ENCODE measurements at places on chromosomes 1 and 21.

GRCh38 chr1:47435506-47436303 lies 2.1 kb upstream of the FOXD2 start:
- no peak for DNase-seq

DNA sequence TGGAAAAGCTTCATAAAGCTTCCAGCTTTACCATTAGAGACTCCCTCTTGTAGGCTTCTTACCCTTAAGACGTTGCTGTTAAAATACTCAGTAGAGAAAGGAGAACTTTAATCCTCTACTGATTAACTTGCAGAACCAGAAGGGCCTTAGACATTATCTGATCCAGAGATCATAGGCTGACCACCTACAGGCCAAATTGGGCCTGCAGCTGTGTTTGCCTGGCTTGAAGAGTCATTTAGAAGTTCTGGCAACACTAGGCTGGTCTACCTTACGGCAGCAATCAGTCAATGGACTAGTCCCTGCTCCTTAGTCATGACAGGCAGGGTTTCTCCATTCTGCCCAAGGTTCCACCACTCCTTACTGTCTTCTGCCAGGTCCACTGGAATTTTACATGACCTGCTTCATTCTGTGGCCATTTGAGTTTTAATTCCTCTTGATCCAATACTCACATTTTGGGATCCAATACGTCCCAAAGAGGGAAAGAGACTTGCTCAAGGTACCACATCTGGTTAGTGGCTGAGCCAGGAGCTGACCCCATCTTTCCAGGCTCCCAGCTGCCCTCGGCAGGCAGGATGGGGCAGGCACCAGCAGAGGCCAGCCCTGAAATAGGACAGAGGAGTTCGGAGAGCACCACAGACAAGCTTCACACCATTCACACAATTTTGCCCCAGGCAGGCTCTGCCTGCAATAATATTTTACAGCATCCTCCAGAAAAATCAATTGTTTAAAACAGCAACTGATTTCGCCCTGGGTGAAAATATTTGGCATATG lies 96.8 kb downstream of the TNR start:
- DNase-seq, result no peak

GRCh38 chr1:233513431-233513830 lies 100.5 kb upstream of the KCNK1 start:
- DNase-seq, result no peak

DNA sequence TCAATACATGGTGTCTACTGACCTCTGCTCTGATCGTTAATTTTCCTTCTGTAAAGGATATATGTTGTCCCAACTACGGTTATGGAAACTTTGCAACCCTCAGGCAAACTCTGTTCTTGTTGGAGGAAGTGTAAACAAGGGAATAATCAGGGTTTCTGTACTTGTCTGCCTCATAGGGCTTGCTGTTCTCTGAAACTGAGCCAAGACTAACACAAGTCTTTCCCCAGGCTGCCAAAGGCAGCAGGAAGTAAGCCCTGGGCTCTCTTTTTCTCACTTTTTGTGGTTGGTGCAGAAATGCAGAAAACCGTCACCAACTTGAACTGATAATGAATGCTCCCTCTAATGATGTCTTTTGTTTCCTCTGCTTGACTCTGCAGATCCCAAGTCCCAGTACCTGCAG lies 7.6 kb downstream of the CYP4X1 start:
- DNase-seq, result peak; percentile 5

- no peak for DNase-seq
These were observed 131.3 kb downstream of the ZP4 start for GRCh38 chr1:237759377-237759776.

DNA sequence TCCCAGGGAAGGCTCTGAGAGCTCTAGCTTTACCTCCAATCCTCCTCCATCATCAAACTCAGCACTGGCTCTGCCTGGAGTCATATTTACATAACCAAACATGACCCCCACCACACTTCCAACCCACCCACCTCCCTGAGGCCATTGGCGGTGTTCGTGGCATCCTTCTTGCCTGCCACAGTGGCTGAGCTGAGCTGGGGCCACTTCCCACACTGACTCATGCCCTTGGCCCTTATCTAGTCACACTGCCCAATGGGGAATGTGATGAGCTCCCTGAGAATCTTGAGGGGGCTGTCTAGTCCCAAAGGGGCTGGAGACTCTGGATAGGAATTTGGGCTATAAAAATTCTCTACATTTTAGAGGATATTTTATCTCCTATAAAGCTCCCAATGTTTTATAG lies 230.9 kb upstream of the IRF2BP2 start:
- peak; percentile 23 for DNase-seq

DNA sequence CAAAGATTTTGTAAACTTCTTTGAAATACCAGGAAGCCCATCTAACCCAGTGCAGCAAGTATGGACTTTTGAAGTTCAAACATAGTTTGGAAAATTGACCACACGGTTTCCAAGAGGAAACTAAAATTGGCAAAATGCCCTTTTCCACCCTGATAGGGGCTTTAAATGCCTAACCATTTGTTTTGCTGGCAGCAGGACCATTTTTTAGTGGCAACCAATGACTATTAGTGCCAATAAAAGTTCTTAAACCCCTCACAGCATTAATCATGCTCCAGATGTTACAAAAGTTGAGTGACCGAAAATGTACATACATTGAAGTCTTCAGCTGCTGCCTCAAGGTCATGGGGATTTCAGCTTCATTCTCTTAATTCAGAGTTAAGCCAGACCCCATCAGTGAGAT lies 46.4 kb upstream of the ENAH start:
- DNase-seq, result no peak

GRCh38 chr1:101479945-101480344 lies 243.1 kb downstream of the S1PR1 start:
- DNase-seq, result no peak

DNA sequence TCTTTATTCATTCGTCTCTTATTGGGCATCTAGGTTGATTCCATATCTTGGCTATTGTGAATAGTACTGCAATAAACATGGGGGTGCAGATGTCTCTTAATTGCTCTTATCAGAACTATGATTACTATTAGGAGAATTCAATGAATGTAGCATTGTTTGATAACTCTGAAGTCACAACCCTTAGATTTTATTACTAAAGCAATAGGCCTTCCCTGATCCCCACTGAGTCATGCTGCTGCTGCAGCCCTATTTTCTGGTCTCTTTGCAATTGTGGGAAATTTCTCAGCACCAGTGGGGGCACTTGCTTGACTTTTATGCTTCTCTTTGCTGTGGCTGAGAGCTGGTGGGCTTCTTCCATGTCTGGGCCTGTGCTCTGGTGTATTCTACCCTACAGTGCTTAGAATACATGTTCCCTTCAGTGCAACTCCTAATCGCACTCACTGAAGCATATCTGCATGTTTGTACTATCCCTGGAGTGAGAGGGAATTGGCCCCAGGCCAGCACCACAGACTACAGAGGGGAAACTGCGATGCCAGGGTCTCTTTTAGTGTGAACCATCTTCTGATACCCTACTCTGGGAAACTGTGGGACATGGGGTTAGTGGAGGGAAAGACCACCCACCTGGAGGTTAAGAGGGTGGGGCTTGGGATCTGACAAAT lies 52.2 kb upstream of the ROR1 start:
- no peak for DNase-seq

GRCh38 chr1:173112129-173112528 lies 61.4 kb upstream of the TNFSF18 start:
- no peak for DNase-seq

DNA sequence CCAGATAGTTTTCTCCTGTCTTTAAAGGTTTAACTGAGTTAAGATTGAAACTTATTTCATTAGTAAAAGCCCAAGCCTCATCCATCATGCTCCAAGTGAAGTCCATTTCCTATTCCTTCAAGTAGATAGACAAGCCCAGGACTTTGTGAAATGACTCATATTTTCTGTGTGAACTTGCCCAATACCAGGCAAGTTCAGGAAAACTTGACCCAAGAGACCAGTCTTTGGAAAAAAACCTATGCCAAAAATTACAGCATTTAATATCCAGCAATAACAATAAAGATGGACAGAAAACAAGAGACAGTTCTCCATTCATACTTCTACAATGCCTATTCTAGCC lies 405 bp upstream of the RAB29 start:
- DNase-seq, result peak; percentile 63

- no peak for DNase-seq
These were observed 3.5 kb upstream of the LRRC38 start for GRCh38 chr1:13517193-13517812.

GRCh38 chr1:102096162-102096561 lies 99.4 kb upstream of the OLFM3 start:
- no peak for DNase-seq

DNA sequence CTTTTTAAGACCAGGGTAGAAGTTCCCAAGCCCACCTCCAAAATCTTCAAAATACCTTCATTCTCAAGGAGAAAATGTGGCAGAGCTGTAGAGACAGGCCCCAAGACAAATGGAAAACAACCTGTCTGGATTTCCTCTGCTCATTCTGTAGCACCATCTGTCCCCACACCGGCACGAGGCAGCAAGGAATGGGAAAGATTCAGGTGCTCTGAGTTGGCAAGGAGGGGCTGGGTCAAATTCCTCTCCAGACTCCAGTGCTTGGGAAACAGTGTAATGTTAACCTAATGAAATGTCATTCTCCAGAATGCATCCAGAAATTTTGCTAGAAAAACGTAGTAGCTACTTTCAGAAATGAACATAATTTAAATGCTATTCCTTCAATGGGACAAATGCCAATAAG lies 9.3 kb downstream of the PABPC4 start:
- DNase-seq, result no peak

DNA sequence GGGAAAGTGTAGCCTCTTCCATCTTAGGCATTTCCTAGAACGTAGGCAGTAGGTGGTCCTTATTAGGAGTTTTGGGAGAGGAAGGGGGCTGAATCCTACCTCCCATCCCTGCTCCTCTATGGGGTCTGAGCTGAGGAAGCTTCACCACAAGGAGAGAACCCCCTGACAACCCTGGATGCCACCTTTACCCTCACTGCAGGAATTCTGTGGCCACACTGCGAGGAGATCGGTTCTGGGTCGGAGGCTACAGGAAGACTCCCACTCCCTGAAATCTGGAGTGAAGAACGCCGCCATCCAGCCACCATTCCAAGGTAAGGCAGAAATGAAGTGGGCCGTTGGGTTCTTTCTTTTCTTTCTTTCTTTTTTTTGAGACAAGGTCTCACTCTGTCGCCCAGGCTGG lies 1.5 kb downstream of the MX1 start:
- no peak for DNase-seq

- peak; percentile 36 for DNase-seq
These were observed 108.2 kb downstream of the LTN1 start for GRCh38 chr21:28884481-28884880.

DNA sequence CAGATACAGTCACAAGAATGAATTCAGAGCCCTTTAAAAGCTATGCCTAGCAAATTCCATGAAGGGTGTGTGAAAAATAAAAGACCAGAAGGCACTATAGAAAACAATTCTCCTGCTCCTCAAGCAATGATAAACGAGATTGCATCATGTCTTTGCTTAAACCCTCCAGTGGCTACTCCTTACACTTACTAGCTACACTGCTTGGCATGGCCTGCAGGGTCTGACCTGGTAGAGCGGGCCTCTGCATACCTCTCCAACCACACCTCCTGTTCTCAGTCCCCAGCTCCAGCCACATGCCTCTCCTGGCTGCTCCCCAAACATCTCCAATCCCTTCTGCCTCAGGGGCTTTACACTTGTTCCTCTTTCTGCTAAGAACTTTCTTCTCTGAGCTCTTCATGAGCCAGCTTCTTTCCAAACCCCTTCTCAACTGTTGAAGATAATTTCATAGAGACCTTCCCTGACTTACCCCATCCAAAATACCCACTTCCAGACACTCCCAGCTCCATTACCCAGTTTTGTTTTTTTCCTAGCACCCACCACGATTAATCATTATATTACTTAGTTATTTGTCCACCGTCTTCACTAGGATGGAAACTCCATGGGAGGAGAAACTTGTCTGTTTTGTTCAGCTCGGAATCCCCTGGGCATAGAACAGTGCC lies 11.2 kb upstream of the CREG1 start:
- peak; percentile 16 for DNase-seq

- peak; percentile 33 for DNase-seq
These were observed 15.3 kb downstream of the AGPAT3 start for GRCh38 chr21:43880111-43880985.

- DNase-seq, result peak; percentile 33
These were observed 1.2 kb downstream of the TUT4 start for GRCh38 chr1:52551507-52552235.

DNA sequence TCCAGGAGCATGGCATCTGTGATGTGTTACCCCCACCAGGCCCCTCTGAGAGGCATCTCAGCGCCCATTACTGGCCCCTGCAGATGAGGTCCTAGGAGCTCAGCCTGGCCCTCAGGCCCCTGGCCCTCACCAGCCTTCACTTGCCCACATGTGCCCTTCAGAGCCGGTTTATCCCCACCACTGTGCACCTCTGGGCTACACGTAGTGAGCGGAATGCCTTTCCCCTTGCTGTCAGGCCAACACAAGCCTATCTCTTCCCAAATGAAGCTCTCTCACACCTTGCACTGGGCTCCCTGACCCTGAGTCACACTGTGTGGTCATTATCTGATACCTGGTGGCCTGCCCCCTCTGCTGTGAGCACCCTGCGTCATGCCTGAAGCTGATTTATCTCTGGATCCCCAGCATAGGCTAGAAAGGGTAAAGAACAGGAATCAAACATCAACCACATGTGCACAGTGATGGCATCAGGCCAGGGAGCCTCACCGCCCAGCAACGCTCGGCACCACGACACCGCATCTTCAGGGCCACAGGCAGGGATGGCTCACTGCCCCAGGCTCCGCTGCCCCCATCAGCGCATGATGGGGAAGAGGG lies 49.1 kb downstream of the GLIS1 start:
- peak; percentile 18 for DNase-seq

DNA sequence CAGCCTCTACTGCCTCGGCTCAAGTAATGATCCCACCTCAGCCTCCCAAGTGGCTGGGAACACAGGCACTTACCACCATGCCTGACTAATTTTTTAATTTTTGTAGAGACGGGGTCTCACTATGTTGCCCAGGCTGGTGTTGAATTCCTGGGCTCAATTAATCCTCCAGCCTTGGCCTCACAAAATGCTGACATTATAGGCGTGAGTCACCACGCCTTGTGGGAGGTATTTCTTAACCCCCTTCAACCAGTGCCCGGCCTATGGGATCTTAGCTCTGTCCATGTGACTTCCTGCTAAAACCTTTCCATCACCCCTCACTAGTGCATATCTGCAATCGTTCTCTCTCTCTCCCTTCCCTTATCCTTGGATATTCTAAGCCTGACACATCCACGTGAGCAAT lies 86.4 kb downstream of the FOXD2 start:
- DNase-seq, result no peak

- peak; percentile 33 for DNase-seq
These were observed 956 bp upstream of the SCAF4 start for GRCh38 chr21:31732597-31733550.

DNA sequence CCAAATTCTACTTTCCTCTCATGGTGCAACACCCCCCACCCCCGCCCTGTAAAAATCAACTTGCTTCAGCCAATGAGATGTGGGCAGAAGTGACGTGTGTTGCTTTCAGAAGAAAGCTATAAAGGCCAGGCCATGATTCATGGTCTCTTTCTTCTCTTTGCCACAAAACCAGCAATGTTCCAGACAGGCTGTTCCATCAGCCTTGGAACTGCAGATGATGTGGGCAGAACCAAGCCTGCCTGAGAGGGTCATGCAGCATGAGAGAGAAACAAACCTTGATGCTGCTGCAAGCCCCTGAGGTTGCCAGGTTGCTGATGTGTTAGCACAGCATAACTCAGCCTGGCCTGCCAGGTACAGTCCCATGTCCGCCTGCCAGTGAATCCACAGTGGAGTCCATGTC lies 41.8 kb downstream of the MIS18A start:
- DNase-seq, result peak; percentile 19

- DNase-seq, result no peak
These were observed 38.2 kb downstream of the TP73 start for GRCh38 chr1:3690282-3691065.

All from AG10803 (cell line).